ENCODE measurements at places on chromosomes 6 and 20. TPM values are rescaled to one million over a fixed set of nuclear protein-coding genes. Genes with fewer than 3 reads are reported as not detected.

DNA sequence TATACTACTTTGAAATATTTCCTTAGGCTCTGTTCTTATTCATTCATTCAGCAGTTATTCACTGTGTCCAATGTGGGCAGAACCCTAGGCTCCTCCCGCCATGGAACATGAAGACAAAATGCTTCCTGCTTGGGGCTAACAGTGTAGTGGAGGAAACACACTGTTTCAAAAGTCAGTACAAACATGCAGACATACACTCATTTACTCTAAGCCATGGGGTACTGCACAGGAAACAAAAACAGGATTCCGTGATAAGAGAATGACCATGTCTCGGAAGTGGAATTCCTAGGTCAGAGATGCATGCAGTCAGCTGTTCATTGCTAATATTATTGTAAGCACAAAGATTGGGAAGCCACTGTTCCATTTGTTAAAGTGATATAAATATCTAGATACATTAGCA is 18.4 kb upstream of the FAM209A start:
- DNase-seq: no peak

DNA sequence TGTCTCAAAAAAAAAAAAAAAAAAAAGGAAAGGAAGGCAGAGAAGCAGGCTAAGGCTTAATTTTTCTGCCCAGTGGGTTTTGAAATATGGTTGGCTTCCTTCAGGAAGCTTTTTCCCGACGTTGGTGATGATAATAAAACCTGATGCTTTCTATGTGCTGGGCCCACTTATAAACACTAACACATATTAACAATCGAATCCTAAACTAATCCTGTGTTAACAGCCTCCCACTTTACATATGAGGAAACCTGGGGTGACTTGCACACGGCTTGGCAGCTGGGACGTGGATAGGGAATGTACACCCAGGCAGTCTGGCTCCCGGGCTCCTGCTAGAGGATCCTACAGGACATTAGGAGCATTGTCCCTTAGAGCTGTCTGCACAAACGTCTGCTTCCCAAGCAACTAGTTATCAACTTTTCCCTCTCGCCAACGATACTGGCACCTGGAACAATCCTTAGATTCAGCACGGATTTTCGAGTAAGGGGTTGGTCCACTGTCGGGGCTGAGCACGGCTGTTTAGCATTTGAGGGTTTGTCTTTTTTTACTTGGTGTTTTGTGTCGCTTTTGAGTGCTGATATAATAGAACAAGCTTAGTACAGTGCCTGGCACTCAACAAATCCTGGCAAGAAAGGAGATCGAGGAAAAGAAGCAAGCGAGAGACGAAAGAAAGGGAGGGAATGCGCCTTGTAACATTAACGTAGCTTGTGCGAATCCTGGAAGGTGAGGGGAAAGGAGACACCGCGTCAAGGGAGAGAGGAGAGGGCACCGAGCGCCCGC is 622 bp upstream of the KIZ start:
- DNase-seq: peak; percentile 57

DNA sequence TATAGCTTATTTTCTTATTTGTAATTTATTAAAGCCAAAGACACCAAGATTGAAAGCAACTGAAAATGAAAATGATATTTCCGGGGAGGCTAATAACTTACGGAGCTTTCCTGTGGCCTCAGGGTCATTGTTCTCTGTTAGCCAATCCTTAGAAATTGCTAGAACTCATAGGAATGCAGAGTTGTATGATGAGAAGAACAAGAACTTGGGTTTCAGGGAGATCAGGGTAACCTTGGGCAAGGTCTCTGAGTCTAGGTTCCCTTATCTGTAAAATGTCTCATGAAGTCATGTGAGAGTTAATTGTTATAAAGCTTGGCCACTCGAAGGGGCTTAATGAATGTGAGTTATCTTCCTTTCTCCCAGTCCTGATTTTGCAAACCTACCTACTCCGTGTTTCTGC is 20.1 kb upstream of the SERINC3 start:
- no peak for DNase-seq

DNA sequence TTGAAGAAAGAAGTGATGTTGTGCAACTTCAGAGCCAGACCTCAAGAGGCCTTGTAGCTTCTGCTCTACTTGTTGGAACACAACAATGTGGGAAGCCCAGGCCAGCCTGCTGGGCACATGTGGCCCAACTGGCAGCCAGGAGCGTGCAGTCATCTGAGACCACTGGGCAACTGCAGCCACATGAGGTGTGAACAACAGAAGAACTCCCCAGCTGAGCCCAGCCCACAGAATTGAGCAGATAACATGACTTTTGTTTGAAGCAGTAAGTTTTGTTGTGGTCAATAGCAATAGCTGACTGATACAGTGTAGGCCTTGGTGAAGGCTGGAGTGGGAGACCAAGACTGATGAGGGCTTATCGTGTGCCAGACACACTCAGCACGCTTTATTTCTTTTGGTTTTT is 8.6 kb upstream of the ADAM33 start:
- DNase-seq: no peak

- DNase-seq: peak; percentile 48
These were observed 673 bp downstream of the MARCKS start for GRCh38 chr6:113857556-113858479.

- no peak for DNase-seq
These were observed 64.9 kb downstream of the SYCP2L start for GRCh38 chr6:10951675-10952282.

DNA sequence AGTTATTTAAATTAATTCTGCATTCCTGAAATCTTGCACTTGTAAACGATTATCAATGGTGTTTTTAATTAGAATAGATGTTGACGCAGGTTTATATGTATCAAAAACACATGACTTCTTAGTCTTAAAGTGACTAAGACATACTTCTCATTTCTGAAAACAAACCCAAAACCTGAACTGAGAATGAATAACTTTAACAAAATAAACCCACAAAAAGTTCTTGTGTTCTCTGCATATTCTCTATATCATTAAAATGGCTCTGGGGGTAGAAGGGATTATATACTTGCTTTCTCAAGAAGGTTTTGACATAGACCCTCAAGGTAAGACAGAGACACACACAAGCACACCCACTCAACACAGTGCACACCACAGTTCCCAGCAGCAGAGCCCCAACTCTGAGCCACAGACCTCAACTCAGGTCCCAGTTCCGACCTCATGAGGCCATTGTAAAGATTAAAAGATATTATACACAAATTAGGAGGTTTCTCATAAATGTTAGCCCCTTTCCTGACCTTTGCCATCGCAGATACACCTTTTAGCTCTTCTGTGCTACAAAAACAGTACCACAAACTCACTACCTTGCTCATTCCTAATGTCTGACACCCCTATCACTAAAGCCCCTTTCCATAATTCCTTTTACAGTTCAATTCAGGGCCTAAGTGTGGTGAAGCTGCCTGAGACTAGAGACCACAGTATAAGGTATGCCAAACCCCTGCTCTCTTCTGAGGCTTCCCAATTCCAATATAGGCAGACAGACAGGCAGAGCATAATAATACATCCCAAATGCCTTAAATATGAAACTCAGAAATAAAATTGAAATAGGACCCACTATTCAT is 267.8 kb downstream of the PTPRK start:
- DNase-seq: no peak

DNA sequence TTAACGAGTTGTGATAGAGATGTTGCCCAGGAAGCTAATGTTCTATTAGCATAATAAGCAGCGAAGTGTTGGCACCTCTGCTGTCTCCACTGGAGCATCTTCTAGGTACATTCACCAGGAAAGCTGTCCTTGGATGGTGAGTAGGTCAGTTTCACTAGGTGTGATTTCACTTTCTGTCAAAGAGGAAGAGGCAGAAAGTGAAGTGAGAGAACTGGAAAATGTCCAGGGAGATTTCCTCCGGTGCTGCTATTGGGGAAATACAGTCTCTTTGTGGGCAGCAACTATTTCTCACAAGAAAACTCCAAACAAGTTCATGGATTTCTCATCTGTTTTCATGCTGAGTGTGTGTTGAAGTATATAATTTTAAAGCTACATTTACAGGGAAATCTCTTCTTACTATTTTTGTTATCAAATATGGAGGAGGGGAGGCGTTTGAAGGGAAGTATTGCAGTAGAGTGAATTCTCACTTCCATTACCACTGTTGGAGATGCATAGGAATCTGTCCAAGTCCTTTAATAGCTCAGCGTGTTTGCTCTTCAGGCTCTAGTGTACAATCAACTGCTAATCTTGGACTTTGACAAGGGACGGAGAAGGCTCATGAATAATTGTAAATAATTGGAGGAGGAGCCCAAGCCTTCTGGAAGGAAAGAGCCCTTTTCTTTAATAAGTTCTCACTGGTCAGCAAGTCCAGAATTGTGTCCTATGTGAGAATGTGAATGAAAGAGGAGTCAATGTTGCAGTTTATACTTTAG is 16.1 kb upstream of the TSBP1 start:
- DNase-seq: no peak

DNA sequence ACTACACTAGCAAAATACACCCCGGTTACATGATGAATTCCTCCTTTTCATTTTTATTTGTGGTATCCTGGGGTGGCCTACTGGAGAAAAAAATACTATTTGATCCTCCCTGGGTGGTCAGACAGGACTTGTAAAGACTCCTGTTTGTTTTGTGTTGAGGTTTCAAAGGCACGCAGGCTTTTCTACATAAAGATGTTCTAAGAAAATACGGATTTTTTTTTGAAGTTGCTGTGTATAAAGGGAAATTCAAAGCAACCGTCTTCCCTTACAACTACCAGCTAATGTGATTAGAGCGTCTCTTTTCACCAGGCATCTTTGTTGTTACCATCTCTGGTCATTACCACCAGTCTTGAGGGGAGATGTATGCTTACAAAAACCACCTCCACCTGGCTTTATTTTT is 187.1 kb downstream of the SOX4 start:
- no peak for DNase-seq

DNA sequence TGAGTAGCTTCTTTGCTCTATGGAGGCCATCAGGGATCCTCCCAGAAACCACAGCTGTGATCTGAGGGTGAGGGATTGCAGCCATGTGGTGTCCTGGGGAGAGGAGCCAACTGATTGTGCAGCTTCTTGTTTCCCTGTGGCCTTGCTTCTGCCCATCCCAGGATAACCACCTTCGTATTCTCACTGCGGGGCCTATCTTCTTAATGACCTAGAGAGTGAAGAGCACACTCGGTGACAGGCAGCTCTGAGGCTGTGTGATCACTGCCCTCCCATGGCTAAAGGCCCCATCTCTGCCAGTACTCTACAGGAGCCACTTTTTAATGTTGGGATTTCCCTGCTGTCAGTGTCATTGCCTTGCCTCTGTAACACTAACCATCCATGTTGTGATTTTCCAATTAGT is 5.3 kb upstream of the RAET1L start:
- no peak for DNase-seq

- DNase-seq: no peak
These were observed 39.3 kb upstream of the APCDD1L start for GRCh38 chr20:58554541-58554940.

GRCh38 chr6:107818272-107818671 is 5.8 kb downstream of the SCML4 start:
- no peak for DNase-seq

DNA sequence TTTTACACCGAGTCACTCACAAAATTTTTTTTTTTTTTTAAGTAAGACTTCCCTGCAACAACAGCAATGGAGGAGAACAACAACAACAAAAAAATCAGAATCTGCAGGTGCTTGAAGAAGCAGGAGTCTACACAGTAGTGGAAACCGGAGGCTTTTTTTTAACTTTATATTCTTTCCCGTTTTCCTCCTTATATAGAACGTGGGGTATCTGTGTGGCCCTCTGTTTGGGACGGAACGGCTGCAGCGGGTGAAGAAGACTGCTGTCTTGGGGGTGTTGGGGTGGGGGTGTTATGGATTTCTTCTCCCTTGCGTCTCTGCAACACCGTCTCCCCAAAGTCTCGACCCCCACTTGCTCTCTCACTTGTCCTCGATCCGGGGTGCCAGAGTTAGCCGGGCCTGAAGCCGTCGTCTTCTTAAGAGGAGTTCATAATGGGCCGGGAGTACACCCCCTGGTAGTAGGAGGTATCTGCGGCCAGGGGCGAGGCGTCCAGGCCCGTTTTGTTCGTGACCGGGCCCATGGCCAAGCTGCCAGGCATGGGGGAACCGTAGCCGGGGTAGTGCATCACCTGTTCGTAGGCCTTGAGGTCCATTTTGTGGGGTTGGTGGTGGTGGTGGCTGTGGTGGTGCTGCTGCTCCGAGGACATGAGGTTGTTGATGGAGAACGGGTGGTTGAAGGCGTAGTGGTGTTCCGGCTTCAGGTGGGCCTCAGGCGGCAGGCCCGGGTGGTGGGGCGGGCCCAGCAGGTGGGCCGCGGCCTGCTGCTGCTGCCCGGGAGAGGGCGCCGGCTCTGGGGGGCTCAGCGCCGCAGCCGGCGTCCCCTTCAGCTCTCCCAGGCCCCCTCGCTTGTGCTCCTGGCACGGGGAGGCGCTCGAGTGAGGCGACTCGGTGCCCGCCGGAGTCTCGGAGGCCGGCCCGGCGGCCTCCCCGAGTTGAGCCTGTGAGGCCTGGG is 2.7 kb downstream of the FOXA2 start:
- no peak for DNase-seq

DNA sequence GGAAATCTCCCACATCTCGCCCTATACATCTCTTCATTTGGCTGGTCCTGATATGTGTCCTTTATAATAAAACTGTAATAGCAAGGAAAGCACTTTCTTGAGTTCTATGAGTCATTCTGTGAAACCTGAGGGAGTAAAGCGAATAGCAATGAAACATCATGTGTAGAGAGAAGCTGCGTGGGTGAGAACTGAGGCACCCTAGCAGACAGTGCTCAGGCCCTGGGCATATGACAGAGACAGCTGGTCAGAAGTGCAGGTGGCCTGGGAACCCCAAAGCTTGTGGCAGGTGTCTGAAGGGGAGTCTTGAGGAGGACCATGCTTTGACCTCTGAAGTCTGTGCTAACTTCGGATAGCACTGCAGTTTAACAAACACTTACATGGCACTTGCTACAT is 1.3 kb upstream of the BLOC1S5 start:
- no peak for DNase-seq

DNA sequence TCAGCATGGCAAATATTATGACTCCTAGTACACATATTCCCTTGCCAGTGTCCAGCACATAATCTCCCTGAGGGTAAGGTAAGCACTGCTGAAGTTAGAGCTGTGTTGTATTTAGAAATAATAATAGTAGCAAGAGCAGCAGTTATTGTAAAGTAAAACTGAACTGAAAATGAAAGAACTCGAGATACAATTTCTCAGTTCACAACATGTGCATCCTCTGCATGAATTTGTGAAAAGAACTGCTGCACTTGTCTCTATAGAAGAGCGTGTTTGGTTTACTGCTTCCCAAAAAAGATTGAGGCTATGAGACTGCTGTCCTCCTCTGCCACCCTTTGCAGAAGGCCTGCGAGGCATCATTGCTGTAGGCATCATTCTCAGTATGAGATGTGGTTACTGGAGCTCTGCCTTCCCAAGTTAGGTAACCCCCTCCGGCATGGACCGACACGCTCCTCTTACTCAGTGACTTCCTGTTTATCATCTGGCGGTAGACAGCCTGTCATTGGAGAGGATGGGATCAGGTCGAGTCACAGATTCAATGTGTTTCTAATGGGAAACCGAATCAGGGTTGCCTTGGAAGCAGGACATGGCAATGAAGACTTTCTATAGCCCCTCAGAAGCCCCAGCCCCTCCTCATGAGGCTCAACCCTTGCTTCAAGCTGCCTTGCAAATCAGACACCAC is 48.1 kb downstream of the SLC24A3 start:
- DNase-seq: no peak

The FAM162B gene
- total RNA-seq: 5.2 TPM

The ZFP64 gene
- total RNA-seq: 8.6 TPM

The ZNFX1 gene
- 20.3 TPM for total RNA-seq

The CDC5L gene
- total RNA-seq: 19.1 TPM

The BPIFA1 gene
- total RNA-seq: not detected

The CLVS2 gene
- not detected for total RNA-seq

The SLC17A1 gene
- total RNA-seq: not detected

The C6orf118 gene
- total RNA-seq: not detected
